Tongue (tissue), 3 donors: ENCODE measurements at places on chromosomes 3 and 15.
A peak's percentile ranks its signal among the peaks of the same experiment; 100 is the strongest.

GRCh38 chr3:42518800-42519567 lies 16.5 kb downstream of the VIPR1 start:
- no peak for DNase-seq

- DNase-seq = no peak
These were observed 2.1 kb downstream of the FAM240A start for GRCh38 chr3:46614431-46614830.

- no peak for DNase-seq
These were observed 39.9 kb downstream of the CLSTN2 start for GRCh38 chr3:139974809-139975425.

DNA sequence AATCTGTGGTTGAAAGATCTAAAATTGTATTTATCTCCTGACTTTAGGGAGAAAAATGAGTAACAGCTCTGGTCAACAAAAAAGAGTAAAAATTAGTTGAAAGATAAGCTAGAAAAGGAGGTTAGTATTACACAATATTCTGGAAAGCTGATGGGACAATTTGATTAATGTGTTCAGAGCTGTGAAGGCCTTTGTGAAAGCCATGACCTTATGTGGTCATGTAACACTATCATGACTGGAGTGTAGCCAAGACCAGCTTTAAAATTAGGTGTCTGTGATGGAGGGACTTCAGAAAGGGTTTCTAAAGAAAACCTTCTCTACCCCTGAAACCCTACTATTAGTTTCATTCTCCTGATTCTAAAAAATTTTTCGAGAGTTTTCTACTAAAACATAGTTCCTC lies 127.2 kb downstream of the NFKBIZ start:
- DNase-seq = no peak

- no peak for DNase-seq
These were observed 29.3 kb upstream of the MYO1E start for GRCh38 chr15:59401824-59402569.

GRCh38 chr3:141950572-141951493 lies 74.4 kb downstream of the ATP1B3 start:
- DNase-seq = no peak

DNA sequence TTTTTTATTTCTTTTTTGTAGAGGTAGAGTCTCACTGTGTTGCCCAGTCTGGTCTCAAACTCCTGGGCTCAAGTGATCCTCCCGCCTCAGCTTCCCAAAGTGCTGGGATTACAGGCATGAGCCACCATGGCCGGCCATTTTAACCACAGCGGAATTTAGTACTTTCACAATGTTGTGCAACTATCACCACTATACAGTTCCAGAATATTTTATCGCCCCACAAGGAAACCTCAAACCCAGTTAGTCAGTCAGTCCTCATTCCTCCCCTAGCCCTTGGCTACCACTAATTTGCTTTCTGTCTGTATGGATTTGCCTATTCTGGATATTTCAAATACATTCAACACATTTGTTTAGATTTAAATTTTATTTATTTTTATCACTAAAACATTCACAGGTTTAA lies 15.5 kb upstream of the HOMER2 start:
- DNase-seq = no peak

DNA sequence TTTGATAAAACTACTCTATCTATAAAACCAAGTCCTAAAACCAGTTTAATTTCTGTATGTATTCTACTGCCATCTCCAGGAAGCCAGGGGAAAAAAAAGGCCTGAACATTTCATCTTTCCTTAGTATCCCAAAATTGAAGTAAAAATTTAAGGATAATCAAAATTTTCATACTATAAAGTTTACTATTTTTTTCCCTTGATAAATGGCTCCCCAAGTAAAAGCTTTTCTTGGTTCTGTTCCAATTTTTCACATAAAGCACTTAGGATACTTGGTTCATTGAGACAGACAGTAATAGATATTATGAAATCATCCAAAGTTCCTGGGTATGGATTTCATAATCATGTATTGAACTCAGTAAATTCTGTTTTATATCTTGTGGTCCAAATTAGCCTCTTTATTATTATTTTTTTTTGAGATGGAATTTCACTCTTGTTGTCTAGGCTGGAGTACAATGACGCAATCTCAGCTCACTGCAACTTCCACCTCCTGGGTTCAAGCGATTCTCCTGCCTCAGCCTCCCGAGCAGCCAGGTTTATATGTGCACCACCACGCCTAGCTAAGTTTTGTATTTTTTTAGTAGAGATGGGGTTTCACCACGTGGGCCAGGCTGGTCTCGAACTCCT lies 34.5 kb downstream of the ICE2 start:
- DNase-seq = peak; percentile 46

- DNase-seq = no peak
These were observed 991 bp upstream of the HIGD1A start for GRCh38 chr3:42805141-42805821.

- DNase-seq = no peak
These were observed 3.6 kb downstream of the GNAT1 start for GRCh38 chr3:50194903-50195500.

- DNase-seq = no peak
These were observed 6.8 kb upstream of the MAPK6 start for GRCh38 chr15:52012210-52012609.

GRCh38 chr15:42226648-42227047 lies 18.5 kb upstream of the VPS39 start:
- DNase-seq = no peak

- peak; percentile 28 for DNase-seq
These were observed 2.0 kb downstream of the TMEM158 start for GRCh38 chr3:45223889-45224727.

DNA sequence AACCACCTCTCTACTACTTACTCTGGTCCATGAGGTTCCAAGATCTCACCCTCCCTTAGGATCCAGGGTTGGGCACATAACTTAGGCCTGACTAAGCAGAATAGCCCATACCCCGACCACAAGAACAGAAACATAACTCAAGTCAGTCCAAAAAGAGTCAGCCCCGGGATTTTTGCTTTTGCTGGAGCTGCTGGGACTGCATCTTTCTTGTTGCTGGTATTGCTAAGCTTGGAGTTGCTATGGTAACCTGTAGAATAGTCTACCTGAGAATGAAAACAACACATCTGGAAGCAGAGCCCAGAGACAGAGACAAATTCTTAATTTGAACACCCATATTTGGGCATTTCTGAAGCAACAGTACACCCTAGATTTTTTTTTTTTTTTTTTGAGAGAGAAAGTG lies 6.5 kb downstream of the RUBCN start:
- no peak for DNase-seq
